A549 treated with Mapracorat at 1 μM for 4 hours (cell line): ENCODE measurements at places on chromosomes 7 and 10. TPM values are rescaled to one million over a fixed set of nuclear protein-coding genes. Genes with fewer than 3 reads are reported as not detected.

C10orf62 gene
- not detected in 5 replicates for total RNA-seq

TEX36 gene
- not detected in 5 replicates for total RNA-seq

SFRP4 gene
- 3.2 to 5.3 TPM (median 3.7 TPM) in 5 replicates for total RNA-seq

ECD gene
- total RNA-seq: 22.7 to 29.0 TPM (median 26.1 TPM) in 5 replicates

SFTPA1 gene
- not detected in 5 replicates for total RNA-seq

FZD8 gene
- 3.4 to 5.4 TPM (median 5.3 TPM) in 5 replicates for total RNA-seq

ACTL6B gene
- not detected in 5 replicates for total RNA-seq

PLEKHS1 gene
- total RNA-seq: 0.04 to 0.06 TPM (median 0.05 TPM) in 3 of 5 replicates, not detected in the others

CAV2 gene
- total RNA-seq: 154 to 204 TPM (median 186 TPM) in 5 replicates

FAM24B gene
- total RNA-seq: 11.3 to 13.7 TPM (median 12.7 TPM) in 5 replicates

GIMAP5 gene
- 0.08 TPM in 1 of 5 replicates, not detected in the others for total RNA-seq

HOXA10 gene
- 6.8 to 7.8 TPM (median 7.7 TPM) in 5 replicates for total RNA-seq

HDAC9 gene
- 0.16 to 0.25 TPM (median 0.24 TPM) in 5 replicates for total RNA-seq

NKX2-3 gene
- 0.06 to 0.11 TPM (median 0.08 TPM) in 3 of 5 replicates, not detected in the others for total RNA-seq

TMEM139 gene
- total RNA-seq: 0.67 to 1.6 TPM (median 1.1 TPM) in 5 replicates

ZNF736 gene
- not detected in 5 replicates for total RNA-seq

DNAJB6 gene
- total RNA-seq: 86.0 to 142 TPM (median 94.2 TPM) in 5 replicates

PPP1R3A gene
- not detected in 5 replicates for total RNA-seq

C10orf53 gene
- total RNA-seq: not detected in 5 replicates

DNAJC30 gene
- 7.6 to 10.1 TPM (median 9.8 TPM) in 5 replicates for total RNA-seq

SPDYE16 gene
- not detected in 5 replicates for total RNA-seq

JAKMIP3 gene
- 0.95 to 1.2 TPM (median 1.1 TPM) in 5 replicates for total RNA-seq

ZNF117 gene
- 0.08 to 0.34 TPM (median 0.23 TPM) in 5 replicates for total RNA-seq

GNGT1 gene
- total RNA-seq: not detected in 5 replicates

OPALIN gene
- not detected in 5 replicates for total RNA-seq

HMX3 gene
- total RNA-seq: not detected in 5 replicates
